Neural cell (in vitro differentiated cells): ENCODE measurements at places on chromosomes 3 and 15. TPM values are rescaled to one million over a fixed set of nuclear protein-coding genes. Genes with fewer than 3 reads are reported as not detected.

KBTBD13 gene
- not detected in 2 replicates for polyA plus RNA-seq

CCRL2 gene
- polyA plus RNA-seq: not detected in 2 replicates

COPS2 gene
- polyA plus RNA-seq: 76.2 and 88.8 TPM in 2 replicates

MEX3B gene
- 38.8 and 46.0 TPM in 2 replicates for polyA plus RNA-seq

TIGIT gene
- polyA plus RNA-seq: 1.1 and 1.8 TPM in 2 replicates

SLC51B gene
- polyA plus RNA-seq: not detected in 2 replicates

AHSG gene
- 0.40 and 1.1 TPM in 2 replicates for polyA plus RNA-seq

ITIH1 gene
- polyA plus RNA-seq: not detected in 2 replicates
